ENCODE measurements at places on chromosomes 4 and X.

DNA sequence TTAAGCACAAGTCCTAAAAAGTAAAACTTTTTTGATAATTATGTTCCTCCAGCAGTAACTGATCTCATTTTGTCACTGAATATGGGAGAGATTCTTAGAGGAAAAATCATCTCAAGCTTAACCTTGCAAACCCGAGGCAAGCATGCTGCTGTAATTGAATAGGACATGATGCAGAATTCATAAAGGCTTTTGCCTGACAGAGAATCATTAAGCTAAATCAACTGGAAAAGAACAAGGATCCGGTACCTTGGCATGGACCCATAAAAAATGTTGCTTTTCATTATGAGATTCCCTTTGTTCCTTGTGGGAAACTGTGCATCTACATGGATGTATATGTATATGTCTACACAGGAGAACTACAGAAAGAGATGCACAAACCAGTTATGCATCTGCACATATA, 149.1 kb downstream of the PAPSS1 start:
- DNase-seq: no peak

- DNase-seq: peak; percentile 54
Measured at GRCh38 chr4:139530833-139531427, 25.1 kb downstream of the SETD7 start.

- DNase-seq: peak; percentile 10
Measured at GRCh38 chrX:72475952-72476668, 96.5 kb downstream of the HDAC8 start.

GRCh38 chrX:47643926-47644325, 6.4 kb downstream of the ELK1 start:
- peak; percentile 13 for DNase-seq

DNA sequence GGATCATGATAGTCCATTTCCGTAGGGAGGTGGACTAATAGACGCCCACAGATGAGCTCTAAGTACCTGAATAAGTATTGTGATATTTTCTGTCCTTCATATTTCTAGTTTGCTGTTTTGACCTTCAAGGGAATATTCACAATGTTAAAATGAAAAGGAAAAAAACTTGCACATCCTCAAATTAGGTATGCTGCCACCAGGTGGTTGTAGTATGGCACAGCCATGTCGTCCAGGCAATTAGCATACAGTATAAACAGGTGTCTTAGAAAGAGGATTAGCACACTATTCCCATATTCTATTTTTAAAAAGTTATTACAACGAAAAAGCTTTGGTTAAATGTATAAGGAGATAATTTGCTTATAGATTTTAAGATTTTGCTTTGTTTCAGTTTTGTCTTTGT, 802.0 kb downstream of the RPA4 start:
- peak; percentile 49 for DNase-seq

DNA sequence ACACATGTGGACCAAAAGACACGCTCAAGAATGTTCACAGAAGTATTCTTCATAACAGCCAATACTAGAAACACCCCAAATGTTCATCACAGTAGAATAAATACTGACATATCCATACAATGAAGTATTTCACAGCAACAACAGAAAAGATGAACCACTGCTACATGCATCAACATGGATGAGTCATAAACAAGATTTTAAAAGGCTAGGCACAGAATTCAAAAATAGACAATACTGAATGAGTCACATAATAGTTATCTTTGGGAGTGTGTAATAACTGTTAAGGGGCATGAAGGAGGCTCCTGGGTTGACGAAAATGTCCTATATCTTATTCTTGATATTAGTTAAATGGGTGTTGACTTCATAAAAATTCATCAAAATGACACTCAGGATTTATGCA, 43.5 kb downstream of the CLOCK start:
- peak; percentile 77 for DNase-seq

- no peak for DNase-seq
Measured at GRCh38 chrX:96682516-96682915, 2.1 kb upstream of the DIAPH2 start.

DNA sequence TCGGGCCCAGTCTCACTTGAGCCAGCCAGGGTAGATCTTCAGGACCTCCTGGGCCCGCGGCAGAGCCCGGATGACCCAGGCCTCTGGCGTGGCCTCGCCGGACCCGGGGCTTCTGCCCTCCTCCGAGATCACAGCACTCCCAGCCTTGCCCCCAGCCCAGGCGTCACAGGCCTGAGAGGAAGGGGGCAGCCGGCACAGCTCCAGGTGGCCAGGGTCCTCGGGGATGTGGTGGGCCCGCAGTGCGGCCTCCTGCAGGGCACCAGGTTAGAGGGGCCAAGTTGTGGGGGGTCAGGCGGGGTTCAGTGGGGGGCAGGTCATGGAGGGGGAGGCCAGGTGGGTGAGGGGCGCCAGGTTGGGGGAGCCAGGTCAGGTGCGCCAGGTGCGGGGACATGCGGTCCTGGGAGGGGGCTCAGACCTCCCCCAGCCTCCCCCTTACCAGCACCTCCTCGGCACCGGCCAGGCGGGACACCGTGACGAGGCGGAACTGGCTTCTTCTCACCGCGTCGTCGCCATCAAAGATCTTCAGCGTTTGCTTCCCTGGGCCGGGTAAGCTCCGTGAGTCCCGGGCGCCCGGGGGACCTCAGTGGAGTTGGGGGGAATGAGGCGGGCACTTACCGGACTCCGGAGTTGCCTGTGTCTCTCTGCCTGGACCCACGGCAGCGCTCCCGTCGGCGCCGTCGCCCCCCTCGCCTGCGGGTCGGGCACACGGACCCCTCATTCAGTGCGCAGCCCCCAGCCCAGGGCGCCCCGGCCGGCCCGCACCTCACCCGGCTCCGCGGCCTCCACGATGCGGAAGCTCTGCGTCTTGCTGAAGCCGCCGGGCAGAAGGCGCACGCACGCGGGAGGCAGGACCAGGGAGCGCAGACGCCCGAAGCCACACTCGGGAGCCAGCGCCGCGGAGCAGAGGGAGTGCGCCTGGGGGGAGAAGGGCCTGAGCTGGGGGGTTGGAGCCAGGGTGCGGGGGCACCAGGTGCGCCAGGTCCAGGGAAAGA, 6.0 kb downstream of the DGKQ start:
- peak; percentile 18 for DNase-seq

DNA sequence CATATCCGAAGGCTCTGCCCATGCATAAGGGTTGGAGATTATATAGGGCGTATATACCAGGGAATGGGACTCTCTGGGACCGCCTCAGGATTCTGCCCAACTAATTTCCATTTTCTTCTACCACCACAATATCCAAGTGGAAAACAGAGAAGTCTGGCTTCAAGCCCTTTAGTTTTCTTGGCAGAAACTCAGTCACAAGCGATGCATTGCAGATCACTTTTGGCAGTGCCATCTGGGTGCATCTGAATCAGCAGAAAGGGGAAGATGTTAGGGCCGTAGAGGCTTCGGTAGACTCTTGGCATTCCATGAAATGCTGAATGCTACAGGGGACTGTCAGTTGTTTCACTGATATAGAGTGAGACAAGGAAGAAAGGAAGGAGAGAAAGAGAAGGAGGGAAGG, 94.1 kb upstream of the FAM9B start:
- DNase-seq: no peak

GRCh38 chr4:146176891-146177290, 1.4 kb downstream of the LSM6 start:
- DNase-seq: peak; percentile 8

DNA sequence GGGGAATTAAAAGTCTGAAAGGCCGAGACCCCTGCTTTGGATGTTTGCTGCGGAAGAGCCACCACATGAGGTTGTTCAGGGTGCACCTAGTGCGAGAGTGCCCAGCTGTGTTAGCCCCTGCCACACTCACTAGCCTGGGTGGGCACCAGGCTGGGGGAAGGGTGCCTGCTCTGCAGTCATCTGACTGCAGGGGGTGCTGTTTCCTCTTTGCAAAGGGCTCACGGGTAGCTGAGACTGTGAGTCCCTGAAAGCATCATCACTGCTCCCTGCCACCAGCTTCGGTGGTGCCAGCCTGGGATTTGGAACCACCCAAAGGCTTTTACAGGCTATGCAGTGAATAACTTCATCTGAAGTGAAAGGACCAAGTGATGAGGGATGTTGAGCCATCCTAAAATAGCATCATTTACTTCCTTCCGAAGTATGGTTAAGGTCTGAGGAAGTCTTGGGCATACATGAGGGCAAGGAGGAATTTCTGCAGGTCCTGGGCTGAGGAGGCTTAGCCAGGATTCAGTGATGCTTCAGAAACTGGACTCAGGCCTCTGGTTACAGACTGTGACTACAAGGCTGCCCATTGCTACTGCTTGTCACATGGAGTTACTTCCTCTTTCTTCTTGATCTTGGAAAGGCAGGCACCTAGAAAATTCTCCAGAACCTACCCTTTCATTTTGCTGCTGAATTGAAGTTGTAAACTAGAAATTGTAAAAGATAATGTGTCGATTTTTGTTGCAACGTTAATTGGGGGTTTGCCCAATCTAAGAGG, 293.2 kb upstream of the PRPS2 start:
- no peak for DNase-seq

DNA sequence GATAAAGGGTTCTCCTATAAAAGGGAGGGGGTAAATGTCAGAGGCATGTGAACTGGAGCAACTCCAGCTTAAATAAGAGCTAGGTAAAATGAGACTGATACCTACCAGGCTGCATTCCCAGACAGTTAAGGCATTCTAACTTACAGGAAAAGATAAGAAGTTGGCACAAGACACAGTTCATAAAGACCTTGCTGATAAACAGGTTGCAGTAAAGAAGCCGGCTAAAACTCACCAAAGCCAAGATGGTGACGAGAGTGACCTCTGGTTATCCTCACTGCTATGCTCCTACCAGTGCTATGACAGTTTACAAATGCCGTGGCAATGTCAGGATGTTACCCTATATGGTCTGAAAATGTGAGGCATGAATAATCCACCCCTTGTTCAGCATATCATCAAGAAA, 13.1 kb upstream of the SULT1B1 start:
- peak; percentile 4 for DNase-seq

DNA sequence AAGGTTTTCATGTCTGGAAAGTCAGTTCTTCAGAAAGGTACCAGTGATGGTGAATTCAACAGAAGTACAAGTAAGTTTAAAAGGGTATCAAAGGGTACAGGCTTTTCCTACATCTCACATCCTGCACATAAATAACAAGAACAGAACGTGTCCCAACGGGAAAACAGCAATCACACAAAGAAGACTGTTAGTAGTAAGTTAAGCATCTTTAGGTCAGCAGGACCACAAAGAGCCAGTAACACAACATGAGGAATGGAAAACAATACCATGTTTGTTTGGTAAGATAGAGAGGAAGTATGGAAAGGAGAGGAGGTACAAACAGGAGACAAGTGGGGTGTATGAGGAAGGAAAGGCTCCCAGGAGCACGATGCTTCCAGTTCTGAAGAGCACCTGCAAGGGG, 43.2 kb downstream of the SAT1 start:
- DNase-seq: peak; percentile 13

DNA sequence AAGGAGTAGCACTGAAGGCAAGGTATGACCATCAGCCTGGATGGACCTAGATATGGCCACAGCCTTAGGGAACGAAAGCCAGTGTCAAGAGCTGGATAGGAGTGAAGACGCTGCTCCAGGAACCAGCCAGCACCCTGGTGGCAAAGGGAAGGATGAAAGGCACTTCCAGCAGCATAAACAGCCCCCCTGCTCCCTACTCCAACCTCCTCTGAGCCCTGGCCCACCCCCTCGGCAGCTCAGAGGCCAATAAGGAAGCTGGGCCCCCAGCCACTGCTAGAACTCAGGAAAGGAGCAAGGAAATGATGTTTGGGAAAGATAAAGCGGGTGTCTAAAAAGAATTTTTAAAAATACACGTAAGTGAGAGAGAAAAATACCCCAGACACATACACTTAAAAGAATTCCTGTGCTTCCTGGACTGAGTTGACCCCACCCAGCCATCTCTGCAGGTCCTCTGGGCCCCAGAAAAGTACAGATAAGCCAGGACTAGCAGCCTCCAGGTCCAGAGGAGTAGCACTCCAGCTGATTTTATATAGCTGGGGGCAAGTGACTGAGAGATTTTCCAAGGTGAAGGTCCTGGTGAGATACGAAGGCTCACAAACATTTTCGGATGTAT, 170.4 kb downstream of the SHROOM4 start:
- DNase-seq: no peak

DNA sequence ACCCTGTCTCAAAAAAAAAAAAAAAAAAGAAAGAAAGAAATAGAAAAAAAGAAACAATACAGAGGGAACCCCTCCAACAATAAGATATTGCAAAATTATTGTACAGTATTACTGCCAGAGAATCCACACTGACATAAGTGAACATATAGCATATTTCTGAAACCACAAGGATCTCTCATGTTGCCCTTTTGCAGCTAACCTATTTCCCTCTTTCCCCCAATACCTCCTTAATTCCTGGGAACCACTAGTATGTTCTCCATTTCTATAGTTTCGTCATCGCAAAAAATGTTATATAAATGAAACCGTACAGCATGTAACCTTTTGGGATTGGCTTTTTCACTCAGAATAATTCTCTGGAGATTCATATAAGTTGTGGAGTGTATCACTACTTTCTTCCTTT, 20.0 kb upstream of the BMP2K start:
- no peak for DNase-seq

GRCh38 chr4:81255524-81255923, 40.5 kb upstream of the PRKG2 start:
- peak; percentile 2 for DNase-seq

GRCh38 chr4:168892475-168892874, 117.6 kb downstream of the CBR4 start:
- no peak for DNase-seq

- no peak for DNase-seq
Measured at GRCh38 chr4:94378047-94378446, 35.4 kb upstream of the HPGDS start.

- DNase-seq: no peak
Measured at GRCh38 chrX:14164828-14165227, 135.1 kb upstream of the GEMIN8 start.

DNA sequence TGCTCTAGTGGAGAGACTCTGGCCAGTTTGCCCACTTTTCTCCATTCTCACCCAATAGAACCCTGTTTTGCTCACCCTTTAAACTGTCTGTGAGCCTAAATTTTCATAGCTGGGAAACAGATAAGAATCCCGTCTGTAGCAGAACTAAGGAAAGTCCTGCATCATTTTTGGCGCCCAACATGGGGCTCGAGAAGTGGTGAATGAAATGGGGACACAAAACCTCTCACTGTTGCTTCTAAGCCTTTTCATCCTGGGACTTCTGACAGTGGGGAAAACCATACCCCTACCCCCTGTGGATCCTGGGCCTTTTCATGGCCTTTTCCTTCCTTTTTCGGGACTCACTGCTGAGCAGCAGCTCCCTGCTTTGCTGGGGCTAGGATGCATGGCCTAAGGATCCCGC, 189.9 kb downstream of the INPP4B start:
- peak; percentile 20 for DNase-seq

DNA sequence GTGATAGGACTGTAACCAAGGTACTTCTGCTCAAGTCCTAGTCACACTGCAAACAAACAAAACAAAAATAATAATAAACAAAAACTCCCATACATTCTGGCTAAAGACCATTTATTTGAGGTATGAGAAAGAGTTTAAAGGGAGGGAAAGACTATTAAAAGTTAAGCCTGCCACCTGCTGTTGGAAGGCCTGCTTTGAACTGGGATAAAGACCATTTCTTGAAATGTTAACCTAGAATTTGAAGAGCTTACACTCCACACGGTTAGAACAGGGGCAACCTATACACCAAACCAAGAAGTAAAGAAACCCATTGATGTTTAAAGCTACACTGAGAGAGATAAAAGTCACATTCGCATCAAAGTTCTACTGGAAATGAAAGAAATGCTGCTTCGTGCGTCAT, 548.7 kb upstream of the DIPK2B start:
- no peak for DNase-seq

GRCh38 chrX:73447311-73447794, 500 bp downstream of the CDX4 start:
- DNase-seq: peak; percentile 0

GRCh38 chrX:85004255-85004654, 578 bp downstream of the APOOL start:
- peak; percentile 64 for DNase-seq

- no peak for DNase-seq
Measured at GRCh38 chr4:17376205-17376604, 135.7 kb downstream of the QDPR start.
